ENCODE measurements at places on chromosomes 7 and 10.

DNA sequence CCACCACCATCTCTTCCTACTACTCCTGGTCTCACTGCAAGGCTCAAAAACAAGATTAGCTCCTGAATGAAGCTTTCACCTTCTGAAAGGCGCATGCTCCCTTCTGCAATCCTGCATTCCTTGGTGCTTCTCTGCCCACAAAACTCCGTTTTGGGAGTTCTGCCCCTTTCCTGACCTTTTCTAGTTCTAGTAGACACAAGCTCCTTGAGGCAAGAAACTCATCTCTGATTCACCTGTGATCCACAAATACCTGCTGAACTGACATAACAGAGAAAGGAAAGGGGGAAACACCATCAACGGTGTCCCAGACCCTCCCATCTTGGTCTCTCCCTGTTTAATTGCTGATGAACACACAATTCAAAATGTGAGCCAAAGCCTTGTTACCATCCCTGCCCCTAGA lies 64.0 kb upstream of the EGR2 start:
- DNase-seq, result peak; percentile 26

DNA sequence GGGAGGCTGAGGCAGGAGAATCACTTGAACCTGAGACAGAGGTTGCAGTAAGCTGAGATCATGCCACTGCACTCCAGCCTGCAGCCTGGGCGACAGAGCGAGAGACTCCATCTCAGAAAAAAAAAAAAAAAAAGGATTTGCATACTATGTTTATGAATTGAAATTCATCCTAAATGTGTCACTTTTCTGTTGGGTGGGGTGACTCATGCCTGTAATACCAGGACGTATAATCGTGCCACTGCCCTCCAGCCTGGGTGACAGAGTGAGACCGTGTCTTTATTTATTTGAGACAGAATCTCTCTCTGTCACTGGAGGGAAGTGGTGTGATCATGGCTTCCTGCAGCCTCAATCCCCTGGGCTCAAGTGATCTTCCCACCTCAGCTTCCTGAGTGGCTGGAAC lies 5.8 kb downstream of the ZNF212 start:
- no peak for DNase-seq

DNA sequence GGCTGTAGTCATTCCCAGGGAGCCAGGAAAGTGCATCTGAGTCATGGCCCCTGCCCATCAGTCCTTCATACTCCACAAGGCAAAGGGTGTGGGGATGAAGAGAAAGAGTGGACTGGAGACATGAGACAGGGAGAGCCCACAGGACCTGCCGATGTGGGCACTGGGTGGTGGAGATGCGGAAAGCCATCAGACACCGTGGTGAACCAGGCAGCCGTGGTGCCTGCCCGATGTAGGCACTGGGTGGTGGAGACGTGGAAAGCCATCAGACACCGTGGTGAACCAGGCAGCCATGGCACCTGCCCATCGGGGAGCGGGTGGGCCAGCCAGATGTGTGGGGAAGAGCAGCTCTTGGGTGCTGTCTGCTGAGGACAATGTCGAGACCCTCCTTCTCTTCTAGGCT lies 58.6 kb downstream of the AFAP1L2 start:
- no peak for DNase-seq

GRCh38 chr10:66714741-66715140 lies 211.1 kb upstream of the LRRTM3 start:
- DNase-seq, result no peak

DNA sequence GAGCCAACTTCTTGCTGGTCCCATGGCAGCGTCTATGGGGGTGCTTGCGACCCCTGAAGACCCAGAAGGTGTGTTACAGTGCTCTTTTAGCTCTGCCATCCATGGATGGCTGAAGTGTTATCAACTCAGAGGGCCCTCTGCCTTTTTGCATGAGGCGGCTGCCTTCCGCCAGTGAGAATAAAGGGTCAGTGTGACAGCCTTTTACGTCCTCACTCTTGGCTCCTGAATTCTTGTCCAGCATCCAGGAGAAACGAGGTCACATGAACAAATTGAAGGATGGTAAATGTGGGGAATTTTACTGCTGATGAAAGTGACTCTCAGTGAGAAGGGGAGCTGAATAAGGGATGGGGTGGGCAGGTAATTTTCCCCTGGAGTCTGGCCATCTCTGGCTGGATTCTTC lies 24.1 kb downstream of the SSMEM1 start:
- no peak for DNase-seq

DNA sequence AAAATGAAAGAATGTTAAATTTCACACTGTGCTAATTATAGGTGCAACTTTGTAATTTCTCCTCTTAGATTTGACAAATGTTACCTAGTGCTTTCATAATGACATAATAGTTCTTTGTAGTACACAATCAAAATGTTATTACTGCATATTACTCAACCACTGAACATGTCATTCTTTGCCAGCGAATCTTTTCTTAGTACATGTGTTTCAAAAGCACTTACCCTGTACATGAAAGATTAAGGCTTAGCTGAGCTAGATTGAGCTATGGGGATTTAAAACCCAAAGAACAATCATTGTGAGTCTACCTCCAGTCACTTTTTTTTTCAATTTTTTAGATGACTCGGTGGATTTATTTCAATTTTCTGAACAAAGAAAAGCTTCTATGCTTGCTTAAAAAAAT lies 123.5 kb upstream of the FERD3L start:
- no peak for DNase-seq

DNA sequence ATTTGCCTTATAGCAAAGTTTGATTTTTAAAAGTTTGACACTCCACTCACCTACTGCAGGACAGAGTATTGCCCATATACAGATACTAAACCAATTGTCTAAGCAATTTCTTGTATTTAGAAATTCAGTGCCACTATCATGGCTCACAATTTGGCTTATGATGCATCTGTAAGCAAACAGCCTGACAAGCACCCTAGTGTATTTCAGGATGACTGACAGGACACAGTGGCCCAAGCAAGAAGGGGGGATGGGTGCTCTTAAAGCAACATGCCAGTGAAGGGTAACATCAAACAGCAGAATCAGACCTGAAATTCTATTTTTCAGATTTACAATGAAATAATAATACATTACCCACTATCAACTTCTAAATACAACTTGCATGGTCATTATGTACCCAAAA lies 30.5 kb downstream of the CTNNA3 start:
- no peak for DNase-seq

- DNase-seq, result no peak
Measured at GRCh38 chr7:17121671-17122070, 176.8 kb upstream of the AHR start.

DNA sequence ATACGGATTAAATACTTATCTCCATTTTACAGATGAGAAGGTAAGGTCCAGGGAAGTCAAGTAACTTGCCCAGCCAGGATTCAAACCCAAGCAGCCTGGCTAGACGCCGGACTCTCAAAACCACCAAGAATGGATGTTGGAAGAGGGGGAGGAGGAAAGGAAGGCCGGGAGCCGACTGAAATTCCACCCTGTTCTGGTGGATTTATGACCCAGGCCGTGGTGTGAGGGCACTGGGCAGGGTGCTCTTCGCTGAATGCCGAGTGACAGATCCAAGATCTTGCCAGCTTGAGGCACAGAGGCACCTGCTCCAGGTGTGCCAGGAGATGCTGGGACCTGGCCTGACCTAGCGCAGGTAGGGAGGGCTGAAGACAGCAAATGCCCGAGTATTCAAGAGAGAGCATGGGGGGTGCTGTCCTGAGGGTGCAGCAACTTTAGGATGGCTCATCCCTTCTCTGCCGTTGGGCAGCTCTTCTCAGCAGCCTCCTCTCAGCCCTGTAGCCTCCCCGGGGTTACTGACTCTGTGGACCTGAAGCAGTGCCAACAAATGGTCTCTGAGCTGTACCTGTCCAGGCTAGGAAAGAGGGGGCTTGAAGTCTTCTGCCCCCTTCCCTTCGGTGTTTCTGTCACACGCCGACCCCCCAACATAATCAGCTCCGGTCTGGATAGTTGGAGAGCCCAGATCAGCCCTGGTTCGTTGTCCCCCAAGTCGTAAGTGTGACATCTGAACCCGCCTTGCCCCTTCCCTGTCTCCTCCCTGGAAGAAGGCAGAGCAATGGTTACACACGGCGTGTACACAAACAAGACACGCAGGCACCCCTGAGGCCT lies 713 bp downstream of the LOXL4 start:
- DNase-seq, result no peak

- DNase-seq, result no peak
Measured at GRCh38 chr7:47153576-47153975, 428.3 kb downstream of the TNS3 start.

GRCh38 chr10:130403153-130404075 lies 267.2 kb downstream of the GLRX3 start:
- DNase-seq, result no peak

- no peak for DNase-seq
Measured at GRCh38 chr7:69403169-69403568, 195.1 kb upstream of the AUTS2 start.

- no peak for DNase-seq
Measured at GRCh38 chr10:130495891-130496636, 359.9 kb downstream of the GLRX3 start.

GRCh38 chr7:139773371-139773770 lies 4.4 kb downstream of the HIPK2 start:
- no peak for DNase-seq
